ENCODE measurements at places on chromosomes 2 and 18.
A peak's percentile ranks its signal among the peaks of the same experiment; 100 is the strongest.

DNA sequence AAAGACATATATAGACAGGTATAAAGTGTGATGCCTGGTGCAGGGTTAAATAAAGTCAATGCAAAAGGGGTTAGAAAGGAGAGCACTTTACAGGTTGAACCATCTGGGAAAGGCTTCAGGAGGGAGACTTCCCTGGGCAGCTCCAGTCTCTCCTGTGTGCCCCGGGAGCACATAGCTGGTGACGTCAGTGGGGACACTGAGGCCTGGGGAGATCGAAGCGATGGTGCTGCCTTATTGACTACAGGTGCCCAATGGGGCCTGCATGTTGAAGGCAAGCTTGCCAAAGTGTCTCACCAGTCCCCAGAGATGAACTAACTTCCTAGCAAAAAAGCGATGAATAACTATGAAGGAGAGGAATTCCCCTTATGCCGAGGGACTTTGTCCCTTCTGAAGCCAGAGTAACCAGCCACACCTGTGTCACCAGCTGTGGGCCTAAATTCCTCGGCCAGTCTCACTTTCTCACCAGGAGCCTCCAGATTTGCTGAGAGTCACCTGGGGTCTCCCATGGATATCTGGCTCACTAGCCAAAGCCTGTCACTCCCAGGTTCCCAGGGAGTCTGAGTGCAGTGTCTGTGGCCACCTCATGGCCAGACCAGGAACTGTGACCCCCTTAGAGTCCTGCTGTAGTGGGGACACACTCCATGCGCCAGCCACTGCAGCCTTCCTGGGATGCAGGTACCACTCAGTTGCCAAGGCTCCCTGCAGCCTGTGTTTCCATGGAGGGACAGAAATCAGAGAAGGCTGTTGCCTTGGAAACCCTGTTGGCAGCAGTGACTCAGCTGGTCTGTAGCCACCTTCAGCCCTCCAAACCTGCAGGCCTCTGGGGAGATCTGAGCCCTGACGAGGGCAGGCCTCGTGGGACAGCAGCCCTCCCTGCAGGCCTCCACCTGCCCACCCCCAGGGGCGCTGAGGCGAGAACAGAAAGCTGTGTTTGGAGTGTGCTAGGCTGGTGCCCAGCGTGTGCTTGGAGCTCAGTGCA, 128.7 kb downstream of the CTIF start:
- DNase-seq: no peak

DNA sequence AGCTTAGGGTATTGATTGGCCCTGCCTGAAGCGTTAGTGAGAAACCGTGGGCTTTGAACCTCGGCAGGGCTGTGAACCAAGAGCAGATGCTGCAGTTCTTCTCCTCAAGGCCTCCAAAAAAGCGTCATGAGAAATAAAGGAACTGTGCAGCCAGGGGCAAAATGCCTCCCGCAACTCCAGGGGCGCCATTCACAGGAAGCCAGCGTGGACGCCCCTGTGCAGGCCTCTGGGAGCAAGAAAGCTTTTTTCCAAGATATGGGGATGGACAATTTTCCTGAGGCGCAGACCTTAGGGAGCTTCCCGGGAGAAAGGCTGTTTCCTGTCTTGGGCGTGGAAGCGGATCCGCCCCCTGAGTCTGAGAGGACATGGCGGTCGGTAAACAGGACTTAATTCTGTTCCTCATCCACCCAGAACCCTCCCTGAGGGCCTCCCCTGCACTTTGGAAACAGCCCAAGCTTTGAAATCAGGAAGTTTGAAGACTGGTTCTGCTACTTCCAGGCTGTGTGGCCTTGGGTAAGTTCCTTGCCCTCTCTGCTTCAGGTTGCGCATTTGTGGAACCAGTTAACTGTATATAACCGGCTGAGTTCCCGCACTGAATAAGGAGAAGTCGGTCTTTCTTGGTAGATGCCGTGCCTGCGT, 29.6 kb upstream of the CABLES1 start:
- DNase-seq: no peak

DNA sequence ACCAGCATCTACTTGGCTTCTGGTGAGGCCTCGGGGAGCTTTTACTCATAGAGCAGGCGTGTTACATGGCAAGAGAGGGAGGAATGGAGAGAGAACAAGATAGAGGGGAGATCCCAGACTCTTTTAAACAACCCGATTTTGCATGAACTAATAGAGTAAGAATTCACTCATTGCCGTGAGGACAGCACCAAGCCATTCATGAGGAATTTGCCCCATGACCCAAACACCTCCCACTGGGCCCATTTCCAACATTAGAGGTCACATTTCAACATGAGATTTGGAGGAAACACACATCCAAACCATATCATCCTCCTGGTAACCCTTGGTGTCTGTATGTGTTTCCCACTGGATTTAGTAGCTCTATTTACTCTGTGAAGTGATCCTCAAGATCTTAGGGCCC, 249.9 kb upstream of the SP5 start:
- no peak for DNase-seq

GRCh38 chr2:215695861-215696260, 260.0 kb upstream of the FN1 start:
- no peak for DNase-seq

- no peak for DNase-seq
Measured at GRCh38 chr2:172307800-172308199, 119.6 kb upstream of the ITGA6 start.

- DNase-seq: no peak
Measured at GRCh38 chr2:214515111-214515510, 104.3 kb downstream of the VWC2L start.

DNA sequence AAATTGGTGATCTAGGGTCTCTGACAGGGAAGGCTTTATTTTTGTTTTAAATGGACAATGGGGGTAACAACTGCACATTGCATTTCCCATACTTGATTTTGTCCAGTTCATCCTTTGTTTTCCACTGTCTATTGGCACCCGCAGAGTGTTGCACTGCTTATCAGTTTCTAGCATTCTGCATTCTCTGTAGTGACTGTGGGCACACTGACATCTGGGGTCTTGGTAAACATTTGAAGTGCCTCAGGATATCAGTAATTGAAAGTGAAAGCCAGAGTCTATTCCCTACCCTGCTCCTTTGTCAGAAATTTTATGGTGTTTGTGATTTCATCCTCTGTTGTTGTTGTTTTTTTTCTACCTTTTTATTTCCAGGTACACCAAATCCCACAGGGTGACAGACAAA, 132.1 kb upstream of the EPC2 start:
- no peak for DNase-seq

- DNase-seq: no peak
Measured at GRCh38 chr2:181657379-181657778, 474 bp upstream of the CERKL start.

DNA sequence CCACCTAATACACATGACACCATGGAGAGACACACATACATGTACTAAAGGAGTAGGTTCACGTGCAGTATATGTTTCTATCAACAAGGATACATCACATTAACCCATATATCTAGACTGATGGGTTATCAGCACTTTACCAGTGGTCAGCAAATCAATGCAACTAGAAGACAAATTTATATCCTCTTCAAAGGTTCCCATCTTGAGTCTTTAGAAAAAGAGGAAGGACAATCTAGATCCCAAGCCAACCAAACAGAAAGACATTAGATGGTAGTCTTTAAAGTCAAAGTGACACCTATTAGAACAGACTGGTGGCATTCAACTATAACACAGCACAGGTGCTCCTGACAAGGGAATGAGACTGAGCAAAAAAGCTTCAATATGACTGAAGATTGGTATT, 13.8 kb upstream of the SERTAD2 start:
- no peak for DNase-seq

GRCh38 chr2:237574894-237575868, 8.8 kb downstream of the PRLH start:
- DNase-seq: no peak

DNA sequence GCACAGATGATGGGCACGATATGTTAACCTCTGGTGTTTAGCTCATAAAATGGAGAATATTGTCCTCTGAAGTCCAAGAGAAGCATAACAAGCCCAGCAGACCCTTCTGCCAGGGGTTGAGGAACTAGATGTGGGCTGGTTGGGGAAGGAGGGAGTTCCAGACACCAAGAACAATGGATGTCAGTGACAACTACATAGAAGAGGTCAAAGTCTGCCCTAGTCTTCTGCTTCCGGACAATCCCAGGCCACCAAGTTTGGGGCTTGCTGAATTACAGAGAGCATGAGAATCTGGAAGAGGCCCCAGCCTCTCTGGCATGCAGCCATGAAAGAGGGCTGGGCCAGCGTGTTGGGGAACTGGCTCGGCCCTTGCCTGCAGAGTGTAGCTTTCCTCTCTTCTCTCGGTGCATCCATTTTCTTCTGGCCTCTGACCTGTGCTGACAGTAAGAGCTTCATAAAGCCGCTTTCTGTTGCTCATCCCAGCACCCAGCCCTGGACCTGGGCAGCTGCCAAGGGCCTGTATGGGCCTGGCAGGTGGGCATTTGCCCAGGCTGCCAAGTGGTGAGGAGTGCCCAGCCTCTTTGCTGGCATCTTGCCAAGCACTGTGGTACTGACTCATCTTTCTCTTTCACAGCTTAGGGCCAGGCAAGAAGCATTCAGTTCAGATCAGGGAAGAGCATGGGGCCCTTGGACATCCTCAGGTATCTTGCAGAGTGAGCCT, 14.6 kb upstream of the LAPTM4A start:
- peak; percentile 53 for DNase-seq

- no peak for DNase-seq
Measured at GRCh38 chr2:233799716-233800115, 21.6 kb downstream of the MROH2A start.

GRCh38 chr2:64787698-64788097, 134.0 kb upstream of the SERTAD2 start:
- no peak for DNase-seq

- DNase-seq: peak; percentile 21
Measured at GRCh38 chr2:230901006-230901405, 24.0 kb downstream of the GPR55 start.

GRCh38 chr18:5393779-5394178, 98.3 kb upstream of the ZBTB14 start:
- DNase-seq: no peak

DNA sequence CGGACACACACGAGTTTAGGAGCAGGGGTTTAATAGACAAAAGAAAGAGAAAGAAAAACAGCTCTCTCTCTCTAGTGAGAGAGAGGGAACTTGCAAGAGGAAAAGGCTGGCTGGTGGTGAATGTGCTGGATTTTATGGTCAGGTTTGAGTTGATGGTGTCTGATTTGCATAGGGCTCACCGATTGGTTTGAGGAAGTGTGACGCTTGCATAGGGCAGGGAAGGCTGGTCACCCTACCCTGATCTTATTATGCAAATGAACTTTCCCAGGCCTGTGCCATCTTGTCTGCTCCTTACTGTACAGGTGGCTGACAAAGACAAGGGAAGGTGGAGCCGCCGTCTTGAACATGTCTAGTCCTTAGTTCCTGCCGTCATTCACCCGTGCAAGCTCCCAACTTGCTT, 408.9 kb downstream of the RIT2 start:
- no peak for DNase-seq

- DNase-seq: no peak
Measured at GRCh38 chr2:38375696-38376345, 1.3 kb downstream of the ATL2 start.

DNA sequence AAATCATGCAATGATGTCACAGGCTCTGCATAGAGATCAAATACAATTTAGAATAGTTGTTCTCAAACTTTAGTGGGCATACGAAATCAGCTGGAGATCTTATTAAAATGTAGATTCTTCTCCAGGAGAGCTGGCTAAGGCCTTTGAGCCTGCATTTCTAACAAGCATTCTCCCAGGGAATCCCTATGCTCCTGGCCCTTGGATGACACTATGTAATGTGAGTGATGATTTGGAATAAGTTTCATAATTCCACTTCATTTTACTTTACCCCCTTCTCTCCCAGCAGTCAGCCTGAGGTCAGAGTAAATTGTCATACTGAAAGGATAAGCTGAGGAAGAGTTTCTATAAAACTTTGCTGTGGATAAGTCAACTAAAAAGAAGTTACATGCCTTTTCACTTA, 189.1 kb downstream of the UBE2E3 start:
- no peak for DNase-seq

DNA sequence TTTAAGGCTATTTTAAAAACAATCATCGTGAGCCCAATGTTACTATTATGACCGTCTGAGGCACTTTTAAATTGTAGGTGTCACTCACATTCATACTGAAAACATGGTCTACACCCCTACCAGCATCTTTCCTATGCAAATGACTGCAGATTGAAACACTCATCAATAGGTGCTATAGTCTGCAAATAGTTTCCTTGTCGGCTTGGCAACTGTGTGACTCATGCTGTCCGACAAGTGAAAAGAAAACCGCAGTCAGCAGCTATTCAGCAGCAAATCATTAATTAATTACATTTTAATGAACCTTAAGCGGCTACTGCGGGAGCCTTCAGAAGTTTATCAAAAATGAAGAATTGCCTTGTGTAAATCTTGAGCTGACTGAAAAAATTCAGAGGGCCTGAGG, 134.4 kb downstream of the FIGN start:
- no peak for DNase-seq

DNA sequence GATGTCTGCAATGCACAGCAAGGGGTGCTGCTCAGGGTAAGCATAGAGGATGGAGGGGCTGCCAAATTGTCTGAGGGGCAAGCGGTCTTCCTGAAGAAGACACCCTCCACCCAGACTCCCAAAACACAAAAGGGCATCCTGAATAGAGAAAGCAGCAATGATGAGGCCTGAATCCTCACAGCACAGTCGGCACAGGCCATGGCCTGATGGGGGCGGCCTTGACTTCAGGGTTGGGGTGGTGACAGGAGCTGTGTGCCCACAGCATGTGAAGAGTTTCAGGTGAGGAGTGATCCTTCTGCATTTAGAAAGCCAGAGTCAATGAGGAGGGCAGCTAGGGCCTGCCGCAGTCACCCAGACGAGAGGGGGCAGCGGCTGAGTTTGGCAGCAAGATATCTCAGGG, 159.4 kb downstream of the GALNT14 start:
- no peak for DNase-seq

DNA sequence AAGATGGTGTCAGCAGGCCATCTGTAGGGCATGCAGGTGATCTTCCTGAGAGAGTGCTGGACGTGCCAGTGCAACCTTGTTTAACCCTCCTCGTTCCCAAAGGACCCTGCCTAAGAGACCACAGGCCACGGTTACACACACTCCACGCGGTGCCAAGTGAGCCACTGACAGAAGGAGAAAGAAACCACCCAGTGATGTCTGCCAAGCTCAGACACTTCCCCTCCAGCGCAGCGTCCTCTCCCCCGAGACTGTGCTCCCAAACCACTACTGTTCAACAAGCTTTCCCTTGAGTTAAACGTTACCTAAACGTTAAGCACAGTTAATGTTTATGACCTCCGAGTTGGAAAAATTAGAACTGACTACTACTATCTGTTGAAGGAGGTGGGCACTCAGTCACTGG, 119.1 kb upstream of the NCK2 start:
- no peak for DNase-seq

DNA sequence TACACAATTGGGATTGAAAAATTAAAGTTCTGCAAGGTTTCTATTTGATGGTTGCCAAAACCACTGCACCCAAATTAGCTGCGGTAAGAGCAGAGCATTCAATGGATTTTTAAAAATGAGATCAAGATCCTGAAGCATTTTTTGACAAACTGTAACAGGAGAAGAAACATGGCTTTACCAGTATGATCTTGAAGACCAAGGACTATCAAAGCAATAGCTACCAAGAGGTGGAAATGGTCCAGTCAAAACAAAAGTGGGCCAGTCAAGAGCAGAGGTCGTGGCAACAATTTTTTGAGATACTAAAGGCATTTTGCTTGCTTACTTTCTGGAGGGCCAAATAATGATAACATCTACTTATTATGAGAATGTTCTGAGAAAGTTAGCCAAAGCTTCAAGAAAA, 186.8 kb downstream of the RDH14 start:
- DNase-seq: no peak

- no peak for DNase-seq
Measured at GRCh38 chr2:129233751-129234406, 745.6 kb upstream of the RAB6C start.

- no peak for DNase-seq
Measured at GRCh38 chr18:78151948-78152725, 827.5 kb upstream of the SALL3 start.
